BJ (cell line): ENCODE measurements at places on chromosomes 11 and 22.

DNA sequence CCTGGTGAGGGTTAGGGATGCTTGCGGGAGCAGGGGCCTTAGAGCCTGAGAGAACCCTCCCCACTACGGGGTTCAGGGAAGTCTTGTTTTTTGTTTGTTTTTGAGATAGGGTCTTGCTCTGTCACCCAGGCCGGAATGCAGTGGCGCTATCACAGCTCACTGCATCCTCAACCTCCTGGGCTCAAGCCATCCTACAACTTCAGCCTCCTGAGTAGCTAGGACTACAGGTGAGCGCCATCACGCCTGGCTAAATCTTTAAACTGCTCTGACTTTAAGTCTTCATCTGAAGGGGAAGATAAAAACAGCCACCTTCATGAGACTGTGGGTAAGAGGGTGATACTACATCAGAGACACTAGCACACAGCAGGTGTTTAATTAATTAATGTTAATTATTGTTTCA lies 28.5 kb downstream of the SERPIND1 start:
- DNase-seq, result no peak

- no peak for DNase-seq
Measured at GRCh38 chr22:26172389-26172990, 3.2 kb downstream of the SEZ6L start.

DNA sequence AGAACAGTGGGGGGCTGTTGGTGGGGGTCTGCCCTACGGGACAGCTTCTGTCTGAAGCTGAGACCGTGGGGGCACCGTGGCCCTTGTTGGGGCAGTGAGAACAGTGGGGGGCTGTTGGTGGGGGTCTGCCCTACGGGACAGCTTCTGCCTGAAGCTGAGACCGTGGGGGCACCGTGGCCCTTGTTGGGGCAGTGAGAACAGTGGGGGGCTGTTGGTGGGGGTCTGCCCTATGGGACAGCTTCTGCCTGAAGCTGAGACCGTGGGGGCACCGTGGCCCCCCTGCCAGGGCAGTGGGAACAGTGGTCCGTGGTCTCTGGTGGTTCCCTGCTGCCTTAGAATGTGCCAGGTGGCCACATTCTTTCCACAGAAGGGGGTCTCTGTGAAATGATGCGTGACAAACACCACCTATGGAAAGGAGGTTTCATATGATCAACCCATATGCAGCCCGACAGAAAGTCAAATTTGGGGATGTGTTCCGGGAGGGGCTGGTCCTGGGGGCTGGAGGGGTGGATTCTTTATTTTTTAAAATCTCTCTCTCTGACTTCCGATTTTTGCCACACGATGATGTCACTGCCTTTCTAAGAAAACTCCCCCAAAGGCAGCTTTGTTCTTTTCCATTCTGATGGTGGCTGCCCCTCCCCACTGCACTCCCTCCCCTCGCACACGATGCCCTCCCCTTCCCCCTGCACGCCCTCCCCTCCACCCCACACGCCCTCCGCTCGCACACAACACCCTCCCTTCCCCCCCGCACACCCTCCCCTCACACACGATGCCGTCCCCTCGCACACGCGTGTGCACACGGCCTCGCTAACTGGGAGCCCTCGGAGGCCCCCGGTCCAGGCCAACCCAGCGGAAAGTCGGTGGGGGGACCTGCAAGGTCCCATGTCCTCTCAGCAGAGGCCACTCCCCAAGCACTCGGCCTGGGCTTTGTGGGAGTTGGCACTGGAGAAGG lies 1186.5 kb downstream of the BRD1 start:
- no peak for DNase-seq

DNA sequence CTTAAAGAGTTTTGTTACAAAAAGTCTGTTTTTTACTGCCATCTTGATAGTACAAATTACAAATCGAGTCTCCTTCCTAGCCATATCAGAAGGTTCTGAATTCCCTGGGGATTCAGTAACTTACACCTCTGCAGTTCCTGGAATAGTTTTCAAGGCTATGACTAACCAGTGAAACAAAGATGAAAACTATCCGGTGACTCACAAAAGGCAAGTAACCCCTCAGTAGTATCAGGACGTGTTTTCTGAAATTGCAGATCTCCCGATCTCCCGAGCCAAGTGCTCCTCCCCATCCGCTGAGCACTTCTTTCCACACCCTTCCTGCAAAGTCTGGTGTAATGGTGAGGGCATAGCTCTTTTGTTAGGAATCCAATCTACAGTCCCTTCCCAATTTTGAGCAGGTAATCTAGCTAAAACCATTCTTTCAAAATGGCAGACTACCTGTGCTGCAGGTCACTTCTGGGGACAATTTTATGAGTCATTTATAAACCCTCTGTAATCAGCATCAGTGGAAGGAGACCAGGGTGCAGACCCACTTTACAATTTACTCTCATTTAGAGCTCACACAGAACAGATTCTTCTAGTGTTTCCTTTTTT lies 7.7 kb downstream of the E2F8 start:
- DNase-seq, result peak; percentile 32

DNA sequence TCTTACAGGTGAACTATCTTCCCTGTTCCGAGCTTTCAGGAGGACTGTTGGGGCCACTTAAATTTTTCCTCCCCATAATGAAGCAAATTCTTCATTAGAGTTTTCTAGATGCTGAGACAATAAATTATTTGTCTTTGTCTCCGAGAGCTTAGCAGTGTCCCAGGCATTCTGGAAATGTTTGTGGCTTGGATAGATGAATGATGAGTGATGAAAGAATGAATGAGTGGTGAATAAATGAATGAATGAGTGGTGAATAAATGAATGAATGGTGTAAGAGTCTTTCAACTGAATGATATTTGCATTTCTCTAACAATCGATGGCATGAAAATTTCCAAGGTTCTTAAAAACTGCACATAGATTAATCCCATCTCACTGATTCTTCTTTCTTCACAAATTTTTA lies 52.8 kb downstream of the AHNAK start:
- no peak for DNase-seq

GRCh38 chr11:72075109-72075508 lies 5.2 kb downstream of the NUMA1 start:
- no peak for DNase-seq

- no peak for DNase-seq
Measured at GRCh38 chr22:43148581-43148980, 2.8 kb upstream of the TSPO start.

- no peak for DNase-seq
Measured at GRCh38 chr22:37862570-37863325, 13.5 kb downstream of the EIF3L start.

DNA sequence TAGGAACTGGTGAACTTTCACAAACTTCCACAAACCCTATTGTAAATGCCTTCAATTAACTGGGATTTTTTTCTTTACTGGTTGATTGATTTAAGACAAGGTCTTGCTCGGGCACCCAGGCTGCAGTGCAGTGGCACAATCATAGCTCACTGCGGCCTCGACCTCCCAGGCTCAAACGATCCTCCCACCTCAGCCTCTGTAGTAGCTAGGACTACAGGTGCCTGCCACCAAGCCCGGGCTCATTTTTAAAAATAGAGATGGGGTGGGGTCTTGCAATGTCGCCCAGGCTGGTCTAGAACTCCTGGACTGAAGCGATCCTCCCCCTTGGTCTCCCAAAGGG lies 35.7 kb upstream of the POLA2 start:
- DNase-seq, result no peak

- DNase-seq, result no peak
Measured at GRCh38 chr11:46534711-46535110, 59.1 kb downstream of the AMBRA1 start.

- DNase-seq, result no peak
Measured at GRCh38 chr22:26778372-26778771, 121.0 kb downstream of the MIAT start.

GRCh38 chr11:45212566-45213315 lies 66.3 kb downstream of the PRDM11 start:
- no peak for DNase-seq

- DNase-seq, result no peak
Measured at GRCh38 chr11:77063861-77064260, 2.9 kb upstream of the CAPN5 start.

DNA sequence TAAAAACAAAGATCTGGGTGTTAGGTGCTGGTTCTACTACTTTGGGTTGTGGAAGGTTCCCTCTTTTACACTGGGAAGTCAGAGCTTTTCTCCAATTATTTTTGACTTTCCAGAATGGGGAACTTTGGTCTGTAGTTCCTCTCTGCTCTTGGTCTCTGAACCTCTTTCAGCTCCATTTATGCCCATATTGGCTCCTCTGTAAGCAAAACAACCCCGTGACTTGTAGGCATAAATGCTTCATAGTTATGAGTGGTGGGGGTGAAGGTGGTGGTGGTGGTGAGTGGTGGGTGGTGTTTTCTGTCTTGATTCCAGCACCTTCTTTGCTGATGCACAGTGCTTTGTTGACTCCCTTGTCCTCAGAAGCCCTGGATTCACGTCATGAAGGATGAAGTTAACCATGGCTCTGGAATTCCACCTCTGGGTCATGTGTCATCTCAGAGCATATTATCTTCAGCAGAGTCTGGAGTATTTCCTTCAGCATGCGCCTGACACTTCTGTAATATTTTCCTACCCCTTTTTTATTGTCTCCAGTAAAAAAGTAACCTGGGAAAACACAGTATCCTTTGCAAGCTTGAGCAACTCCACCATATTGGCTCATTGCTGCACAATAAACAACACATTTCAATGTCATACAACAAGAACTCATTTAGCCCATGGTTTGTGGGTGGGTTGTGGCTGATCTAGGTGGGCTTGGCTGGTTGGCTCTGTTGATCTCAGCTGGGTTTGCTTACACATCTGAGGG lies 24.1 kb upstream of the GRK3 start:
- no peak for DNase-seq

DNA sequence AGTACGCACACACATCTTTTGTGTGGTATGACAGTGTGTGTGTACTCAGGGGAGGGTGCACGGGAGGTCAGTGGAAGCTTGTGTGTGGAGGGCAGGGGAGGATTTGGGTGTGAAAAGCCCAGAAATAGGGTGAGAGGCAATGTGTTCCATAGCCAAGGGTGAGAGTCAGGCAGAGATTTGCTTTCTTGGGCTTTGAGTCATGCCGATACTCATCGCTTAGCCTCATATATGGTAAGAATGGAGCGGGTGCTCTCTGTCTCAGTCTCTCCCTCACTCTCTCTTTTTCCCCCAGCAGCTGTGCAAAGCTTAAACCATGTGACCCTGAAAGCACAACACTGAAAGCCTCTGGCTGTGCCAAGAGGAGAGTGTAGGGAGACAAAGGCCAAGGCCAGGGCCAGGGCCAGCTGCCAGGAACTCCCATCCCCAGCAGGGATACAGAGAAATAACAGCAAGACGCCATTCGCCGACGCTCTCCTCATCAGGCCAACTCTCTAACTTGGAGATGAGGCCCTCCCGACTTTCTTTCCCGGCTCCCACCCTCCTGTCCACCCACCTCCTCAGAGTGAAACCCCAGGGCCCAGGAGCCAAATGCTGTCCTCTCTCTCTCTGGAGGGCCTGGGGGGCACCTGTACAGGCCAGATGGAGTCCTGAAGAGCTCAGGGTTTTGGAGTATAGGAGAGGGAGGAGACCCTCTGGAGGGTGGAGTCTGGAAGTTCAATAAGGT lies 20.3 kb upstream of the MICAL3 start:
- DNase-seq, result no peak

- no peak for DNase-seq
Measured at GRCh38 chr22:24972369-24972768, 19.9 kb downstream of the KIAA1671 start.

DNA sequence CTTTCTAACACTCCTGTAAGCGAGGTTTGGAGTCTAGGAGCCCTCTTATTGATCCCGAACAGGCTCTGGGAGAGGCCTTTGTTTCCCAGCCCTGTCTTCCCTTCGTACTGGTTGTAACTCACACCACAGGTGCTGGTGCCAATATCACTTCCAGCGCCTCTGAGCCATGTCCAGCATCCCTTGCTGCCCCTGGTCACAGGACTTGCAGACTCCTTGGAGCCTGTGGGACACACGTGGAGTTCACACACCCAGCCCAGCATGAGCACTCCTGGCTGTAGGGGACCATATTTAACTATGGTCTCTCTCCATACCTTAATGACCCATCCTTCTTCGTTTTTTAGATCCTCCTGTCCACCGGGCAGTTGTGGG lies 2.2 kb downstream of the ZBTB16 start:
- no peak for DNase-seq

GRCh38 chr22:49726022-49726681 lies 101.5 kb downstream of the BRD1 start:
- no peak for DNase-seq

DNA sequence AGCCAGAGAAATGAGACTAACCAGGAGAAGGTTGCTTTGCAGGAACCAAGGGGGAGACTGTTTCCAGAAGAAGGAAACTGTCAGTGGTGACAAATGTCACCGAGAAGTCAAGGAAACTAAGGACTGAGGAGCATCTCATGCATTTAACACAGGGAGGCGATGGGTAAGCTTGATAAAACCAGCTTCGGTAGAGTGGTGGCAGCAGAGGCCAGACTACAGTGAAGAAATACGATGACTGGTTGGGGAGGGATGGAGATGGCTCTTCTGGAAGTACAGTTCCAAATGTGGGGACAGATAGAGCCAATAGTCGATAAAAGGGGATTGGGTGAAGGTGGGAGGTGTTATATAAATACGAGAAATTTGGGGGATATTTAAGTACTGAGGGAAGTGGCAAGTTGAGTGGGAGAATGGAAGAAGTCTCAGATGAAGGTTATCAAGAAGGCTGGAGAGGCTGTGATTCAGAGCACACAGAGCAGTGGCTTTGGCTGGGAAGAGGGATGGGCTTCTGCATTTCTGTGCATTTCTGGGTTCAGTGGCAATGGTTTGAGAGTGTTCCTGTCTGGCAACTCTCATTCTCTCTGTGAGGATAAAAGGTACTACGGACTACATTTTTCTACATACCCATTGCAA lies 29.2 kb downstream of the SC5D start:
- DNase-seq, result no peak

DNA sequence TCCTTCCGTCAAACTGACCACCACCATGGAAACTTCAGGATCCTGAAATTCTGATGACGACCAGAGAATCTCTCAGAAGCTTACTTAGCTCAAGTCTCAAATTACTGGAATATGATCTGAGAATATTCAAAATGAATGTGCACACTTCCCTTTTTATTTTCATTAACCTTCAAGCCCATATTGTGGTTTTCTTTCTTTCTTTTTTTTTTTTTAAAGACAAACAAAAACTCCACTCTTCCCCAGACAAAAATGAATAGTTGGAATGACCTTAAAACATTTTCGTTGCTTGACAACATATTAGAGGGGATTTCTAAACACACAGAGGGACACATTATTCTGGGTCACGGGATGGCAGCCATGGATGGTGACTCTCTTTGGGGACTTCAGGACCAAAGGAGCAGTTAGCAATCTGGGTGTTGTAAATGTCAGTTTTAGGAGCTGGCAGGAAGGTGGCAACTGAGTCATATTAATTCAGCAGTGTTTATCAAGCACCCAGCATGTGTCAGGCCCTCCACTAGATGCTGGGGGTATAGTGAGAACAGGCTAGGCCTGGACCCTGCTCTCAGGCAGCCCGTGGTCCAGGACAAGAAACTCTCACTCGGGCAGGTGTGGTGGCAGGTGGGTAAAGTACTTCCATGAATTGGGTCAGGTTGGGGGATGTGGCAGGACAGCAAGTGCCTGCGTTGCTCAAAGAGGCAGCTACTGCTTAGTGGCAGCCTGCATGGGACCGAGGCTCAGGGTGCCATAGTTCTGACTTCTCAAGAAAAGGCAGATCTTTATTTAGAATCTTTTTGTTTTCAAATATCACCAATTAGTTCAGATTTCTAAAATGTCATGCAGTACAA lies 126.1 kb downstream of the HIPK3 start:
- DNase-seq, result no peak
